ENCODE measurements at places on chromosomes 6 and 20.

GRCh38 chr20:47361057-47361915, 4.8 kb upstream of the ZMYND8 start:
- DNase-seq: no peak

DNA sequence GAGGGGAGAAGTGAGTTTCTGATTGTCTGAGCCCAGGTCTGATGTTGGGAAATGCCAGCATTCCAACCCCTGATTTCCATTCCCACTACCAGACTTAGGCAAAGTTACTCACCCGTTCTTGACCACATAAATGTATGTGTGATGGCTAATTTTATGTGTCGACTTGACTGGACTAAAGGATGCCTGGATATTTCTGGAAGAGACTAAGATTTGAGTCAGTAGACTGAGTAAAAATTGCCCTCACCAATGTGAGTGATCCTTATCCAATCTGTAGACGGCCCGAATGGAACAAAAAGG, 95.8 kb upstream of the TAB2 start:
- DNase-seq: no peak

DNA sequence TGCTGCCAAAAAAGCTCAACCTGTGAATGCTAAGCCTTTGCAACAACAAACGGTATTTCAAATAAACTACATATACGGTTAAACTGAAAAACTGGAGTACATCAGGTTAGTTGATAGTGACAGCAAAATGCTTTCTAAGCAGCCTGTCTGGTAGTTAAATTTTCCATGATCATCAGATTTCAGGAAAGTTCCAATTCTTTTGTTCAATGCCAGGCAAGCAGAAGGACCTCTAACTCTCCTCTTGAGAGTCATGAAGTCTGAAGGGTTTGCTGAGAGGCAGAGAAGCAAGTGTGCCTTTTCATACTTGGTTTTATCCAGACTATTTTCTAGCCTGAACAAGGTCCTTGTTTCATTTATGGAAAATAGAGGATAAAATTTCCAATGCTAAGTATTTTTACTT, 4.5 kb downstream of the FLRT3 start:
- DNase-seq: no peak

- DNase-seq: no peak
These were observed 142.9 kb upstream of the OLIG3 start for GRCh38 chr6:137637121-137637520.

- no peak for DNase-seq
These were observed 2.5 kb downstream of the NPBWR2 start for GRCh38 chr20:64104667-64105451.

- DNase-seq: no peak
These were observed 89.9 kb upstream of the SYNDIG1 start for GRCh38 chr20:24379484-24379927.

DNA sequence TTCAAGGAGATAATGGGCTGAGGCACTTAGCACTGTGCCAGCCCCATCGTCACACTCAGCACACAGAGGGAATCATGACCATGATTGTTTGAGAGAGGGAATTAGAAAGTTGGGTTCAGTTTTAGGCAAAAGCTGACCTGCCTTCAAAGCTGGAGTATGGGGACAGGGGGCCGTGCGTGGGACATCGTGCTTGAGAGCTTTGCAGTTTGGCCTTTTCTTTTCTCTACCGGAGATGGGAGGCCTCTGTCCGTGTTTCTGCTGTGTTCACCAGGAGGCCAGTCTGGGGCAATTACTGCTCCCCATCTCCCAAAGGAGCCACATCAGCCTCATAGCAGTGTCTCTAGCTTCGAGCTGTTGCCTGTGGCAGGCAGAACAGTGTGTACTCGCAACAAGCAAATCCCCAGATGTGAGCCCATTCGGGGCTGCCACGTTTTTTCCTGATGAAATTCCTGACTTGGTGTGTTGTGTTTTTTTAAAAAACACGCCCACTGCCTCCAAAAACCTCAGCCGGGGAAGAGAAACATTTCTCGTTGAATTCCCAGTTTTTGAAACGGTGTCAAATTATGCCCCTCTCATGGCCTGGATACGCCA, 20.2 kb downstream of the EYA2 start:
- no peak for DNase-seq

GRCh38 chr6:134819236-134819635, 130.7 kb downstream of the ALDH8A1 start:
- no peak for DNase-seq

DNA sequence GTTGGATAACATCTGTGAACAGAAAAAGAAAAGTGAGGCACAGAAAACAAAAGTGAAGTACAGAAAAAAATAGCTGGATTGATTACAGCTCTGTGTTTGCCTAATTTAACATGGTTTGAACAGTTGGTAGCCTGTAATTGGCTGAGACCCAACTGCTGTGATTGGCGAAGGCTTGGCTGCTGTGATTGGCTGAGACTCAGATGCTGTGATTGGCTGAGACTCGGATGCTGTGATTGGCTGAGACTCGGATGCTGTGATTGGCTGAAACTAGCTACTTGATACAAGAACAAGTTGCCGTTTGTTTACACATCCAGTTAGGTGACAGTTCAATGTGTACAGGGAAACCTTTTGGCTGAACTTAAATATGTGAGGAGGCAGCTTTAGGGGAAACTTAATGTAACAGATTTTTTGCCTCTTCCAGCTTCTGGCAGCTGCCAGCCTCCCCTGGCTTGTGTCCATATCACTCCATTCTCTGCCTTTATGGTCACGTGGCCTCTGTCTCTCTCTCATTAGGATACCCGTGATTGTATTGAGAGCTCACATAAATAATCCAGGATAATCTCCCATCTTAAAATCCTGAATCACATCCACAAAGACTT, 223.4 kb upstream of the FOXA2 start:
- DNase-seq: no peak

GRCh38 chr6:79941489-79942151, 5.7 kb downstream of the ELOVL4 start:
- no peak for DNase-seq

DNA sequence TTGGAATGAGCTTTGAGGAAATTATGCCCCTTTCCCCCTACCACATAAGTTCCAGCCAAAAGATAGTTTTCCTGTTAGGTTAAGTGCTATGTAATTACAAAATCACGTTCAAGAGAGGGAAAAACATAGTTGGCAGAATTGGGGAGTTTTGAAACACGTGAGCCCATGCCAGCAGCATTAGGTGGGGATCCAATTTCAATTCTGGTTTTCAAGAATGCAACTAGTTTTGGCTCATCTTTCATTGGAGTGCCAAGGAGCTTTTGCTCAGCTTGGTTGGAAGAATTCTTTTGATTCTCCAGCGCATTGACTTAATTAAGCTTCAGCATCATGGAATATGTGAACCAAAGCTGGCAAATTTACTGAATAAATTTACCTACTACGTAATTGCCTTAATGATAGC, 95.9 kb downstream of the SAMD5 start:
- no peak for DNase-seq

DNA sequence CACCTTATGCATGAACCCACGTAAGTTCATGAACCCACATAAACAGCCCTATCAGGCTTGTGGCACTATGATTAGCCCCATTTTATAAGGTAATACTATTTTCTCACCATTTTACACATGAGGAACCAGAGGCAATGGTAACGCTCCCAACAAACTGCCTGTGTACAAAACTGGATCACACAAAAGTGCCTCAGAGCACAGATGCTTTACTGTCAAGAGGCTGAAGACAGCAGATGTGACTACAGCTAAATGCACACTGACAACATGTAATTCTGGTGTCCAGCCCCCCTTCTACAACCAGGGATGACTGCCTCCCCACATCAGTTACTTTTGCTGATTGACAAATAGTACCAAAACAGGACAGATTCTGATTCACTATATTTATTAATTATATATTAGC, 69.6 kb downstream of the GMDS start:
- no peak for DNase-seq

DNA sequence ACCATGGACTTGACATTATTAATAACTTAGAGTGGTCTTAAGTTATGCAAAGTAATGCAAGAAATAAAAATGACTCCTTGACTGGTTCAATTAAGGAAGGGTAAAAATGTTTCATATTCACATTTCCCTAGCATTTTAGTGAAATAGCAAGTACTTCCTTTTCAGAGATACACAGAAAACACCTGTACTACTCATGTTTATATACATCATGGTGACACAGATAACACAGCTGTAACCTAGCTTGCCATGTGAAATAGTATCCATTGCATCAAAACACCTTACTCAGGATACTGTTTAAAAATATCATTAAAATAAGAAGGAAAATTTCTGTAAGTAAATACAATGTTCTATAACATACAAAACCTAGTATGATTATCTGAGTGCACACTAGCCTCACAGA, 102.4 kb downstream of the AHI1 start:
- no peak for DNase-seq

DNA sequence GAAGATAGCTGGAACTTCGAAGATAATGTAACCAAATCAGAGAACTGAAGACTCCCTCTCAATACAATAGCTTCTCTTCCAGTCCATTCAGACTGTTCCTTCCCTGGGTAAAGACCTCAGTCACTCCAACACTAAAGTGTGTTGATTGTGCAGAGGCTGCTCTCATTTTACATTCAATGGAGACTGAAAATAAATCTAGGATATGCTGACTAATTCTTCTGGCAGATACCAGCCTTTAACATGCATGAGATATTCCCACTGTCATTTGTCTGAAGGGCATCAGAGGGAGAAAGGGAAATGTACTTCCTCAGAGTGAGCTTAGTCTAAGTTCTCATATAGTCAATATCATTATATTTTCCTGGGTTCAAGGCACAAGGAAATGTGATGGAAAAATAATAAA, 166.4 kb upstream of the IRAK1BP1 start:
- DNase-seq: no peak

- DNase-seq: no peak
These were observed 4.4 kb upstream of the PTPRT start for GRCh38 chr20:43194137-43194536.

DNA sequence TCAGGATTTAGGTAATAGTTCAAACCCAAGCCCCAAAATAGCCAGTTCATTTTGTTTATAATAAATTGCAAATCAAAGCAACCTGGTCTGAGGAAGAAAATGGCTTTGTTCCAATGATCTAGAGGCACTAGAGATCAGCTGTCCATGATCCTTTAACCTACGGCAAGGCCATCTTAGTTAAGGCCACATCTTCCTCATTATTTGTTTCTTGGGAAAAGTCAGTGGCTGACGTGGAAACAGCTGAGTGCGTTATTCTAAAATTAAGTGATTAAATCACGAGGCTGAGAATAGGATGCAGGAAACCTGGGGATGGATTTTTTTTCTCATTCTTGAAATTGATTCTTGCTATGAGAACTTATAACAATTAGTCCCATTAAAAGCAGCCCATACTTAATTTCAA, 10.1 kb upstream of the TENT5A start:
- DNase-seq: no peak

- DNase-seq: no peak
These were observed 69.8 kb downstream of the CD83 start for GRCh38 chr6:14187406-14187805.

- DNase-seq: peak; percentile 30
These were observed 80.8 kb downstream of the RCAN2 start for GRCh38 chr6:46410334-46410953.

DNA sequence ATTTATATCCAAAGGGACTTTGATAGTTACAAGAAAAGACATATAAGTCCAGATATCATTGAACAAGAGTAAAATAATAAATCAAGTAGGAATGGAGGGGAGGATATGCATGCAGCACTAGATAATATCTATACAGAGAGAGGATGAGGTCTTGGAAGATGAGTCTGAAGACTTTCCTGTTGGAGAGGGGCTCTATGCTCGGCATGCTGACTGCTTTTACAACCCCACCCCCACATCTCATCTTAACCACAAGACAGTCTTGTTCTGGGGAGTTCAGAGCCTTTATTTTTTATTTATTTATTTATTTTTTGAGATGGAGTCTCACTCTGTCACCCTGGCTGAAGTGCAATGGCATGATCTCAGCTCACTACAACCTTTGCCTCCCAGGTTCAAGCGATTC, 48.4 kb upstream of the IER3 start:
- no peak for DNase-seq

GRCh38 chr6:148493424-148493823, 150.8 kb downstream of the SASH1 start:
- DNase-seq: no peak

- no peak for DNase-seq
These were observed 30.4 kb upstream of the MCM9 start for GRCh38 chr6:118965371-118965770.

DNA sequence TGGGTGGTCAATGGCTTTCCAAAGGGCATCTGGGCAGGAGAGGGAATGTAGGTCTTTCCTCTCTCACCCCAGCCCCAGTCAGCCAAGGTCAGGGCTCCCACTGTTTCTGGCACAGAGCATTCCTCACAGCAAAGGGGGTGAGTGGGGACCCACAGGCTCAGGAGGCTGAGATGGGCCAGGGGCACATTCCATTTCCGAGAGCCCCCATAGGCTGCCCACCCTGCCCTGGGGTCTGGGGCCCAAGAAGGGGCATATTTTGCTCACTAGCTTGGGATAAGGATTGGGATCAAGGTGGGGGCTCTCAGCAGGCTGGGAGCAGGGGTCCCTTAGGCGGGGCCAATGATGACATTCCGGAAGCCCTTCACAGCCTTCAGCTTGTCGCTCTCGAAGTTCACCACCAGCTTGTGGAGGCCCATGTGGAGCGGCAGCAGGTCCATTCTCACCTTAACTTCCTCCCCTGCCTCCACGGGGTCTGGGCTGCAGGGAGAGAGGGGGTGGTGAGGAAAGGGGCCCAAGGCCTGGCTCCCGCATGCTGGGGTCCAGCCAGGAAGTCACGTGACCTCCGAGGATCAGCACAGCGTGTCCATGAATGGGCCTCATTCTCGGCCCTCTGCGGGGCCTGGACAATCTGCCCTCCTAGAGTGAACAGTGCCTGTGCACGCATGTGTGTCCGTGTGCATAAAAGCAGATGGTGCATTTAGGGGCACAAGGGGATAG, 35.0 kb downstream of the TGM2 start:
- no peak for DNase-seq

DNA sequence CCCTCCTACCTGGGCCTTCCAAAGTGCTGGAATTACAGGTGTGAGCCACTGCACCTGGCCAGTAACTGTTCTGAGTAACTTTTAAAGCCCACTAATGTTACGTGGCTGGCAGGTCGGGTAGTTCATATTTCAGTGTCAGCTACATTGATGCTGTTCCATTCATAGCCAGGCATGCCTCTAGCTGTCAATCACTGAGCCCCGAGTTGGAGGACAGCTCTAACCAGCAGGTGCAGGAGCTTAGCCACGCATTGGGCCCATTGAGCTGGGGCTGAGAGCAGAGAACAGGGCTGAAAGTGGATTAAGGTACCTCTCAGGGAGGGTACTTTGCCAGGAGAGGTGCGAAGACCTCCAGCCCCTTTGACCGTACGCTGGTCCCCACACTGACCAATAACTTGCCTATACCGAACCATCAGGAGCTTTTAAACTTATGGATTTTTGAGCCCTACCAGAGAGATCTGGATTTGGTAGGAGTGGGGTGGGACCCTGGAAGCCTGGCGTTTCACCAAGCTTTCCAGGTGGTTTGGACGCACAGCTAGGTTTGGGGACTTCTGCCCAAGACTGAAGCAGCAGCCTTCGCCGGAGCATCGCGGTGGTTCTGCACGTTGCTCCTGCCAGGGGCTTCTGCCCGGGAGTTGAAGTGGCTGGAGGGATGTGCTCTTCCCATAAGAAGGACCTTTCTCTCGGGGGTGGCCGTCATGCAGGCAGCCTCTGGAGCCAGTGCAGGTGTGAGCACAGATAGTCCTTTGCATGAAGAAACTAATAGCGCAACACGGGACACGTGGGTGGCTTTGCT, 82.6 kb downstream of the SERAC1 start:
- no peak for DNase-seq

All from SHP77 treated with DMSO at 0.1 percent for 48 hours (cell line).